Activated naive CD4-positive, alpha-beta T cell treated with anti-CD3 and anti-CD28 coated beads for 36 hours (primary cell): ENCODE measurements at places on chromosomes 3 and 15.

GRCh38 chr15:68319997-68320396 is 42.5 kb downstream of the FEM1B start:
- no peak for DNase-seq

- DNase-seq: no peak
Observed at GRCh38 chr3:63724987-63725386, 72.5 kb downstream of the SNTN start.

DNA sequence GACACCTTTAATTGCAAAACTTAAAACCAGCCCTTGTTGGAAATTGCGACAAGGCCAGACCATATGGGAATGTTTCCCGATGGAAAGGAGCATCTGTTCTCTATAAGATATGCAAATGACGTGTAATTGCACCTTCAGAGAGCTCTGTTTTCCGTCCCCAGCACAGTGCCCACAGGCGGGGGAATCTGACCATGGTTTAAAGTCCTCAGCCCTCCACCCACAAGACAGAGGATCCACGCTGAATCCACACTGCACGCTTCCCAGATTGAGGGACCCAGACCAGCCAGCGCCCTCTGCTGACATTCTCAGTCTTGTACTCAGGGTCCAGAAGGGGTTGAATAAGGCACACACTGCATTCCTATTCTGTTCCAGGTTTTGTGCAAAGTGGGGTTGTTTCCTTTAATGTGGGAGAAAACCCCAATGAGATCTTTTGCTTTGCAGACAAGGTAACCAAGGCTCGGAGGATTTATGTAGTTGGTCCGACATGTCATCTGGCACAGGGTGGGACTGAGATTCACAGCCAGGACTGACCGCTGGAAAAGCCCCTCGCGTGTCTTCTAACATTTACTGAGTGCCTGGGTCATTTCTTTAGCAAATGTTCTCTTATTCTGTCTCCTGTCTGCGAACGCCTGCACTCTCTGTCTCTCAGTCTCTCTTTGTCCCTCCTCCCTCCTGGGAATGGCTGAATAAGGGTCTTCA is 36.8 kb upstream of the KLHL25 start:
- DNase-seq: peak; percentile 60

DNA sequence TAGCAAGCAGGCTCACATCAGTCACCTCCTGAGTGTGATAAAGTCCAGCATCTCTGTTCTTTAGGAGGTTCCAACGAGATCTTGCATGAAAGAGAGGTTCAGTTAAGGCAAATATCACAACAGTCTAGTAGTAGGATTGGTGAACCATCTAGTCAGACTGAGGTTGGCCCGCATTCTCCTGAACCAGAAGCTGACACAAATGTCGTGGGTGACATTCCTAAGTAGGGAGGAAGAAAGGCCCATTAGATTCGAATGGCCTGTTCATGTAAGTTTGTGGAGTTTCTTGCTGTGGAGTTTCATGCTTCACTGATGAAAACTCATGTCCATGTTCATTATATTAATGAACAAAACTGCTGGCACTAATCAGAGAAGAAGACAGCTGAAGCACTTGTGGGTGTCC is 66.7 kb upstream of the XCR1 start:
- no peak for DNase-seq

- peak; percentile 58 for DNase-seq
Observed at GRCh38 chr15:59814409-59814808, 125.3 kb upstream of the BNIP2 start.
